ENCODE measurements at places on chromosomes 13 and 19.

- DNase-seq: no peak
These were observed 14.9 kb downstream of the FGF21 start for GRCh38 chr19:48770266-48770665.

DNA sequence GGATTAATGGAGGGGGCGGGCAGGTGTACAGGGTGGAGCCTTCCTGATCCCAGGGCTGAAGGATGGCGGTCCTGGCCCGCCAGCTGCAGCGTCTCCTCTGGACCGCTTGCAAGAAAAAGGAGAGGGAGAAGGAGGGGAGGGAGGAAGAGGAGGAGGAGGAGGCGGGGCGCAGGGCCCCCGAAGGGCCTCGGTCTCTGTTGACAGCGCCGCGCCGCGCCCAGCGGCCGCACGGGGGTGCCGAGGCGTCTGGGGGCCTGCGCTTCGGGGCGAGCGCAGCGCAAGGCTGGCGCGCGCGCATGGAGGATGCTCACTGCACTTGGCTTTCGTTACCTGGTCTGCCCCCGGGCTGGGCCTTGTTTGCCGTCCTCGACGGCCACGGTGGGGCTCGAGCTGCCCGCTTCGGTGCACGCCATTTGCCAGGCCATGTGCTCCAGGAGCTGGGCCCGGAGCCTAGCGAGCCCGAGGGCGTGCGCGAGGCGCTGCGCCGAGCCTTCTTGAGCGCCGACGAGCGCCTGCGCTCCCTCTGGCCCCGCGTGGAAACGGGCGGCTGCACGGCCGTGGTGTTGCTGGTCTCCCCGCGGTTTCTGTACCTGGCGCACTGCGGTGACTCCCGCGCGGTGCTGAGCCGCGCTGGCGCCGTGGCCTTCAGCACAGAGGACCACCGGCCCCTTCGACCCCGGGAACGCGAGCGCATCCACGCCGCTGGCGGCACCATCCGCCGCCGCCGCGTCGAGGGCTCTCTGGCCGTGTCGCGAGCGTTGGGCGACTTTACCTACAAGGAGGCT lies at the start of gene PPM1N:
Gene PPM1N (plus strand): TSS at position 33 of the 785 bp plus-strand sequence. CDS start 30 bp downstream, at position 63.
- DNase-seq: no peak

DNA sequence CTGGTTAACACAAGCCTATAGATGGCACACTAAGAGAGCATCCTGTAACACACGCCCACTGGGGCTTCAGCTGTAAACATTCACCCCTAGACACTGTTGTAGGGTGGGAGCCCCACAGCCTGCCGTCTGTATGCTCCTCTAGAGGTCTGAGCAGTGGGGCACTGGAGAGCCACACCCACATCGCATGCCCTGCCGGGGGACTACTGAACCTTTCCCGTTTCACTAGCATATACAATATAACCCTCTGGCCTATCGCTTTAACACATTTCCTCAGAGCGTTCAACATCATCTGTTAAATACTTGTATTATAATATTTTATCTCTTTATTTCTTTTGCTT lies 73.4 kb downstream of the PCDH9 start:
- DNase-seq: no peak

GRCh38 chr13:30156270-30156669 lies 151.1 kb downstream of the KATNAL1 start:
- no peak for DNase-seq

- no peak for DNase-seq
These were observed 687.0 kb downstream of the EFNB2 start for GRCh38 chr13:105848494-105848893.

DNA sequence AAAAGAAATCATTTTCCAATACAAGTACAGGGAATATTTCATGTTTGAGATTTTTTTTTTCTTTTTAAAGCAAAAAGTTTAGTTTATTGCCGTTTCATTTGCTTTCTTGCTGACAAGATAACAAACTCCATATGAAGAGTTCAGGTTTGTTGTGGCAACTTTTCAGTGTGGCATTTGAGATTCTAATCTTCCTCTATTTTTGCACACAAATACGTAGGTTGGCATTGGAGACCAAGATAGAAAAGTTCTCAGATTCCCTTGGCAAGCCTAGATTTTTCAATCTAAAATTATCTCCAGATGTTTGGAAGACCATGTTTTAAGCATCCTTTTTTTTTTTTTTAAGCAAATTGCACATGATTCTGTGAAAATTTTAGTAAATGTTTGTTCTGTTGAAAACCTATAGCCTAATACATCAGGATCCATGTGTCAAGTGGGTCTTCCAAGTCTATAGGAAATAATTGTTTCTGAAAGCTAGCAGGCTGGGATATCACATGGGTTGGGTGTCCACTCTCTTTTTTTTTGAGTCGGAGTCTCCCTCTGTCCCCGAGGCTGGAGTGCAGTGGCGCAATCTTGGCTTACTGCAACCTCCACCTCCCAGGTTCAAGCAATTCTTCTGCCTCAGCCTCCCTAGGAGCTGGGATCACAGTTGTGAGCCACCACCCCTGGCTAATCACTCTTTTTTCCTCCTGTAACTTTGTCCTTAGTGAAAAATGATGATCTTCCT lies 2.6 kb downstream of the GARRE1 start:
- no peak for DNase-seq

DNA sequence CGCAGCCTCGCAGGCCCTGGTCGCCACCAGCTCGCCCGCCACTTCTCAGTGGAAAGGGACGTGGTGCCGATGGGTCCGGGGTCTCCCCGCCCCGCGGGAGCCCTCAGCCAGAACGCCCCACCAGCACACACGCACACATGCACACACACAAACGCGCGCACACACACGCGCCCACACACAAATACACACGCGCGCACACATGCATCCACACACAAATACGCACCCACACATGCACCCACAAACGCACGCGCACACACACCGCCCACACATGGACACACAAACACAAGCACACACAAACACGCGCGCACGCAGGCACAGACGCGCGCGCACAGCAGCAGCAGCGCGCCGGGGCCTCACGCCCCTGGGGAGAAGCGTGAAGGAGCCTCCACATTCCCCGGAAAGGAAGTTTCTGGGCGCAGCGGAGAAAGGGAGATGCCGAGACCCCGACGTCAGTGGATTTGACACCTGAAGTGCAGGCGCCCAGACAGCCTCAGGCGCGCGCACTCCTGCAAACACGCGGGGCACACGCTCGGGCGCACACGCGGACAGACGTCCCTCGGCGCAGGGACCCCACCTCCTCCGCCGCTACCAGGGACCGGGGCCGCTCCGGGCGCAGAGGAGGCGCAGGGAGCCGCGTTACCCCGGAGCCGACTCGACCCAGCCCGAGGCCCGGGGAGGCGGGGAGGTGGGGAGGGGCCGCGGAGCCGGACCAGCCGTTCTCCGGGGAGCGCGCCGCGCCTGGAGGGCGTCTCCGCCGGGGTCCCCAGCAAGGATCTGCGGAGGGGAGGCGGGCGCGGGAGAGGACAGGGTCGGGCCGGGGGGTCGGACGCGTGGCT lies 622 bp downstream of the RASA3 start:
- DNase-seq: no peak

DNA sequence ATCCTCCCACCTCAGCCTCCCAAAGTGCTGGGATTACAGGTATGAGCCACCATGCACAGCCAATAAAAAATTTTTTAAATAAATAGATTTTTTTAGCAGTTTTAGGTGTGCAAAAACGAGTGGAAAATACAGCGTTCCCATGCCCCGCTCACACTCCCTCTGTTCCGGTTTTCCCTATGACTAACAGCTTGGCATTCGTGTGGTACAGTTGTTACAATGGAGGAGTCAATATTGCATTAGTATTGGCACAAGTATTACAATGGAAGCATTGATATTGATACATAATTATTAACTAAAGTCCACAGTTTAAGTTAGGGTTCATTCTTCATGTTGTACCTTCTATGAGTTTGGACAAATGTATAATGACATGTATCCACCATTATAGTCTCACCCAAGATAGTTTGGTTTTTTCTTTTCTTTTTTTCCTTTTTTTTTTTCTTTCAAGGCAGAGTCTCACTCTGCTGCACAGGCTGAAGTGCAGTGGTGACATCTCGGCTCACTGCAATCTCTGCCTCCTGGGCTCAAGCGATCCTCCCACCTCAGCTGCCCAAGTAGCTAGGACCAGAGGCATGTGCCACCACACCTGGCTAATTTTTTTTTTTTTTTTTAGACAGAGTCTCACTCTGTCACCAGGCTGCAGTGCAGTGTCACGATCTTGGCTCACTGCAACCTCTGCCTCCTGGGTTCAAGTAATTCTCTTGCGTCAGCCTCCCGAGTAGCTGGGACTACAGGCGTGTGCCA lies 15.4 kb upstream of the RAB20 start:
- DNase-seq: no peak

DNA sequence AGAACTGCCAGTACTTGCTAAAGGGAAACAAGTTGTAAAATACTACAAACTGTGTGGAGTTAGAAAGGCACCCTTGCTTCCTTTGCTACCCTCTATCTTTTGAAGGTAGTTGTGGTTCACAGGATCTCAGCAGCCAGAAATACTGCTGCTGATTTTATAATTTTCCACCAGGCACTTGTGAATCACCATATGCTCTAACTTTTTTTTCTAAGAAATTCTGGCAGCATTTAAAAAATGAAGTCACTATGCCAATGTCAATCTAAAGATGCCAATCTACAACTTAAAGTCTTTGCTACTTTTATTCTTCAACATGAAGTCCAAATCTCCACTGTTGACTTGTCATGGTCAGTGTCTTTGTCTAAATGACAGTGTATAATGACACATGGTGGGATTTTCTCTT lies 327.7 kb downstream of the ITGBL1 start:
- no peak for DNase-seq

DNA sequence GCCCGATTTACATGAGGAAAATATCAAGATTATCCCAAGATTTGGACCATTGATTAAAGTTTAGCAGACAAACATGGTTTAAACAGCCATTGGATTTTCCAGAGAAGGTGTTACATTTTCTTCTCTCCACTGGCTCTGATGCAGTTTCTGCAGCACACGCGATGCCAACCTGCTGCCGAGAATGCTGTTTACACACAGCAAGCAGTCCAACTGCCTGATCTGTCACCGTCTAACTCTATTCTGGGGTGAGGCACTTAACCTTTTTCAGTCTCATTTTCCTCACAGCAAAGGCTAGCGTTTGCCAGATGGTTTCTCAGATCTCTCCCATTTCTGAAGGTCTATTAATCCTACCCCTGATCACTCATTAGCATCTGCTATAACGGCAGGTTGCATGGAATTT lies 763.5 kb upstream of the GPC6 start:
- no peak for DNase-seq

GRCh38 chr13:22201375-22201925 lies 530.6 kb downstream of the FGF9 start:
- DNase-seq: no peak

- DNase-seq: no peak
These were observed at the start of gene MAP4K1 for GRCh38 chr19:38617764-38618589. TSS of gene MAP4K1 (minus strand) at chr19:38617953. CDS start at chr19:38617895, 58 bp downstream.

DNA sequence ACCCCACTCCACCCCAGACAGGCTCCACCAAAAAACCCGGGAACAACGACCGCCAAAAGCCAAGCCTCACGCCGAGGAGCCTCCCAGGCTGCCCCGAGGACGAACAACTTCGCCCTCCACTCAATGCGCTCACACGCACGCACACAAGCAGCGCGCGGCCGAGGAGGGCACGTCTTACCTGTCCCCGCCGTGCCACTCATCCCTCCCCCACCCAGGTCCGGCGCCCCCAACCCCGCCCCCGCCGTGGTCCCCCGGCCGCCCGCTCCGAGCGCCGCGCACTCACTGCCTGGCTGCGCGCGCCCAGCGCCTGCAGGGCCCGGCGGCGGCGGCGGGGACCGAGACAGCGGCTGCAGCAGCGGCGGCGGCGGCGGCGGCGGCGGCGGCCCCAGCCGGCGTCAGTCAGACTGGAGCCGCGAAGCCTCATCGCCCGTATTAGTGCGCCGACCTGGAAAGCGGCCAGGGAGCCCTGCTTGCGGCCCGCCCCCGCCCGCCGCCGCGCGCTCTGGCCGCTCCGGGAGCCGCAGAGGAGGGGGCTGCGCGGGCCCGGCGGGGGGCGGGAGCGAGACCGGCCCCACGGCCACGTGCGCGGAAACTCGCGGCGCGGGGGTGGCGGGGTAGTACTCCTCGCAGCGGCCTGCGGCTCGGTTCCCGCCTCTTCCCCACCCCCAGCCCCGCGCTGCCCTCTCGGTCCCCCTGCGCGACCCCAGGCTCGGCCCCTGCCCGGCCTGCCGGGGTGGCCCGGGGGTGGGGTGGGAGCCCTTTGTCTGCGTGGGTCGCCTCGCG lies at the start of gene SMAD9:
Gene SMAD9 (minus strand): TSS at position 406 of the 783 bp plus-strand sequence. CDS start 40,549 bp downstream, outside the sequence.
- no peak for DNase-seq

GRCh38 chr19:30752876-30753275 lies 380.7 kb downstream of the ZNF536 start:
- DNase-seq: no peak

DNA sequence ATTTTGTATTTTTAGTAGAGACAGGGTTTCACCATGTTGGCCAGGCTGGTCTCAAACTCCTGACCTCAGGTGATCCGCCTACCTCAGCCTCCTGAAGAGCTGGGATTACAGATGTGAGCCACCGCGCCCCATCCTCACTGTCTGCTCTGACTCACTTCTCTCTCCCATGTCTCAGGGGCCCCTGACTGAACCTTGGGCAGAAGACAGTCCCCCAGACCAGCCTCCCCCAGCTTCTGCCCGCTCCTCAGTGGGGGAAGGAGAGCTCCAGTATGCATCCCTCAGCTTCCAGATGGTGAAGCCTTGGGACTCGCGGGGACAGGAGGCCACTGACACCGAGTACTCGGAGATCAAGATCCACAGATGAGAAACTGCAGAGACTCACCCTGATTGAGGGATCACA lies 5.0 kb downstream of the SIGLEC9 start:
- DNase-seq: no peak

- no peak for DNase-seq
These were observed 54.8 kb upstream of the KATNAL1 start for GRCh38 chr13:30362005-30362788.

DNA sequence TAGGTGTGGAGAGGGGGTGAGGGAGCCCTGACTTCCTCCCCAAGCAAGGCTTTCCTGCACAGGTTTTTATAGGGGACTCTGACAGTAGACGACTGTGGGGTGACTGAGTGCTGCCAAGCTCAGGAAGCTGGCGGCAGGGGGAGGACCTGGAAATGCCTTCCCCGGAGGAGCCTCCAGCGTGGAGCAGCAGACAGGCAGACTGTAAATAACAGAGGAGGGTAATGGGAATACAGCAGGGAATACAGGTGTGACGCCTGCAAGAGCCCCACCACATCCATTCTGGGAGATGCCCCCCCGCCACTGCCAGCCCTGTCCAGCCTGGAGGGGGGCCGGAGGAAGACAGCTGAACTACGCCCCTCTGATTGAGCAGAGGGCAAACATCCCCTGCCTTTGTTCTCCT lies 190.4 kb downstream of the UQCRFS1 start:
- DNase-seq: no peak

DNA sequence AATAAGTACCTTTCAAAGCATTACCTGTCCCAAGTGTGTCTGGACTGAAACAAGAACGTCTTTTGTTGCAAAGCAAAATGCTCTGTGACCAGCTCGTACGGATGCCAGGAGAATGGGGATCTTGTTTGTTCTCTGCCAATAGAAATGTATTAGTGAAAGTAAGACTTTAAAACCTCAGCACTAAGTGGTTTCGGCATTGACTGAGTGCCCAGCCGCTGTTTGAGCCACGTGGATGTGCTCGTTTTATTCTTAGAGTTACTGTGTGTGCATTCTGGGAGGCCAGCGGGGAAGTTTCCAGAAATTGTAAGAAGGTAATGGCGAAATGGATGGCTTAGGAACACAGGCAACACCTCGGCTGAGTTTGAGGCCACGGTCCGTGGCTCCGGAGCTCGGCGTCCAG lies 117.1 kb upstream of the USP29 start:
- DNase-seq: no peak
